ENCODE measurements at places on chromosomes 2 and 18. TPM values are rescaled to one million over a fixed set of nuclear protein-coding genes. Genes with fewer than 3 reads are reported as not detected.

The LCLAT1 gene
- 21.6 TPM for total RNA-seq

The MC4R gene
- total RNA-seq = 0.15 TPM

The RTP5 gene
- total RNA-seq = not detected

The CXCR4 gene
- 32.6 TPM for total RNA-seq

The CNDP2 gene
- 69.7 TPM for total RNA-seq

The ITGB1BP1 gene
- total RNA-seq = 14.6 TPM

The SERPINB2 gene
- not detected for total RNA-seq

The ASB18 gene
- not detected for total RNA-seq

The MAL gene
- total RNA-seq = not detected

The MYOM1 gene
- 0.45 TPM for total RNA-seq

DNA sequence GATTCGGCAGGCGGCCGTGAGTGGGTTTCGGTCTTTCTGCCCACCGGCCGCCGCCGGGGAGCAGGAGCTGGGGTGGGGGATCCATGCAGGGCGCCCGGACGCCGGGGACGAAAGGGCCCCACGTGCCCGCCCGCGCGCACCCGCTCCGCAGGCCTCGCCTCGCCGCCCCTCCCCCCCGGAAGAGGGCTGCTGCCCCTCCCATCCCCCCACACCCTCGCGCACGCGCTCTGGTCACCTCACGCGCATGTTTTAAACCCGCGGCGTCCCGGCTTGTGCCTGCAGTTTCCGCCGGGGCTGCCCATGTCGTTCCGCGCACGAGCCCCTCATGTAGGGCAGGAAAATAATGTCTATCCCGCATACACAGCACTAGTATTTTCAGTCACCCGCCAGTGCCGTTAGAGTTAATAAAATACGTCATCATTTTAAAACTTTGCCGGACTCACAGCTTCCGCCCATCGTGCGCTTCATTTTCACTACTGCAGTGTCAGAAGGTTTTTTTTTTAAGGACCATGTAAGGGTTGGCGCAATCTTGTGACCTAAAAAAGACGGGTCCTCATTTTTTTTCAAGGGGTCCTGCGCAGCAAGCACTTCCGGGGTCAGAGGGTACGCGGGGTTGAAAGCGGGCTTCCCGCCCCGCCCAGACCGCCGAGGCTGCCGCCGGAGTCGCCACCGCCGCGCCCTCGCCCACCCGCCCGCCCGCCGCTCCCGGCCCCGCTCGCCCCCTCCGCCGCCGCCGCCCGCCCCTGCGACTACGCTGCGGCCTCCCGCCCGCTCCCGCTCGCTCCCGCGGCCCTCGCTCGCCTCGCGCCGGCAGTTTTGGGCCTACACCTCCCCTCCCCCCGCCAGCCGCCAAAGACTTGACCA, at the start of gene PCBP1:
Gene PCBP1 (plus strand): TSS at position 640 of the 864 bp plus-strand sequence. CDS start 267 bp downstream, outside the sequence.
- peak within 1 kb of the TSS; percentile 97 for H3K4me3 ChIP-seq
- H3K4me1 ChIP-seq = peaks cover 30% of the 10 kb centered on the region
- peak; percentile 95 for DNase-seq
- peak within 1 kb of the TSS; percentile 100 for H3K27ac ChIP-seq
- no peaks in the 10 kb centered on the region for H3K36me3 ChIP-seq

- peaks cover 4% of the 10 kb centered on the region for H3K4me1 ChIP-seq
- H3K4me3 ChIP-seq = no peak overlapping the region
These were observed 461.3 kb upstream of the SOX11 start for GRCh38 chr2:5230855-5231254.

- no peaks in the 10 kb centered on the region for H3K36me3 ChIP-seq
- DNase-seq = no peak
- H3K4me3 ChIP-seq = no peak overlapping the region
These were observed 1311.7 kb upstream of the CDH2 start for GRCh38 chr18:29488617-29489016.

DNA sequence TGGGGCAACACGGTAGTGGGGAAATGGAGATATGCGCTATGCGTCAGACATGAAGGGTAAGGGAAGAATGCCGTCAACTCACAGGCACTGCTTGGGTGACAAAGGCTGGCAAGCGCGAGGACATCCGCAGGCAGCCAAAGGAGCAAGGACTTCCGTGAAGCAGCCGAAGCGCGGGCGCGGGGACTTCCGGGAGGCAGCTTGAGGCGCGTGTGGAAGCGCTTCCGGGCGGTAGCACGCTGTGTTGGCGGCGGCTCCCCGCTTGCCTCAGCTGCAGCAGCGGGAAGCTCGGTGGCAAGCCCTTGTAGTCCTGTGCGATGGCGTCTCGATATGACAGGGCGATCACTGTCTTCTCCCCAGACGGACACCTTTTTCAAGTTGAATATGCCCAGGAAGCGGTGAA, at the start of gene PSMA8:
Gene PSMA8 (plus strand): TSS at position 218 of the 400 bp plus-strand sequence. CDS start 97 bp downstream, at position 315.
- H3K27me3 ChIP-seq = peaks cover 12% of the 10 kb centered on the region
- no peaks in the 10 kb centered on the region for H3K36me3 ChIP-seq
- DNase-seq = peak; percentile 17
- H3K27ac ChIP-seq = no peak within 1 kb of the TSS

GRCh38 chr2:55014962-55015939, 35.0 kb downstream of the RTN4 start:
- peaks cover 28% of the 10 kb centered on the region for H3K4me1 ChIP-seq
- H3K36me3 ChIP-seq = peaks cover 7% of the 10 kb centered on the region
- no peak overlapping the region for H3K27ac ChIP-seq
- H3K4me3 ChIP-seq = no peak overlapping the region
- H3K27me3 ChIP-seq = no peaks in the 10 kb centered on the region
- peak; percentile 52 for DNase-seq

GRCh38 chr2:220455351-220455990, 828.0 kb downstream of the SLC4A3 start:
- H3K27ac ChIP-seq = no peak overlapping the region
- H3K4me3 ChIP-seq = no peak overlapping the region
- DNase-seq = no peak
- peaks cover 5% of the 10 kb centered on the region for H3K4me1 ChIP-seq
- no peaks in the 10 kb centered on the region for H3K36me3 ChIP-seq

DNA sequence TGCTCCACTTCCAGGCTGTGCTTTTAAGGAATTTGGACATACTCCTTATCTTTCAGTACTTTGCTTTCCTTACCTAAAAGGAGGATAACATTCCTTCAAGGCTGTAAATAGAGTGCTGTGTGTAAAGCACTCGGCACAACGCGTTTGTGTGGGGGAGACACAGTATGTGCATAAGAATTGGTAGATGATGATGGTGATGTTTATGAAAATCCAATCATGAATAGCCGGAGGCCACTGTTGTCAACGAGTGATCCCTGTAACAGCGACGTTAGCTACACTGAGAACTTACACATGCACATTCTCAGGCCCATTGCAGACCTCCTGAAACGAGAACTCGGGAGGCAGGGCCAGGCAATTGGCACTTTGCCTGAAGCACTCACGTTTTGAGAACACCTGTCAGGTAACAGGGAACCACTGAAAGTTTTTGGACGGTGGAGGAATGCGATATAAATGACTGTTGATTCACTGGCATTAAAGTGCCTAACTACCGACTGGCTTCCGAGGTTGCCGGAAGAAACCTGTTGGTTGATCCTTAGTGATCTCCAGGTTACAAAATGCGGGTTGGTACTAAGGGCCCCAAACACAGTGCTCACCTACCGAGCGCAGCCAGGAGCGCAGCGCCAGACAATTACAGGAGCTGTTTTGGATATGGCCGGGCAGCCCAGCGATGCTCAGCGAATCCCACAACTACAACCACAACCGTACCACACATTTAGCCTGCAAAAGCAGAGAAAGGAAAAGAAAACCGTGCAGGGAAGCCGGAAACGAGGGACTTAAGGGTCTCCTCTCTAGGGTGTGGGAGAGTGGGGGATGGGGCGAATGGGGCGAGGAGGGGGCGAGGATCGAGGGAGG, 1.0 kb upstream of the MAP4K4 start:
- peaks cover 21% of the 10 kb centered on the region for H3K4me1 ChIP-seq
- peak overlapping the region; percentile 42 for H3K27ac ChIP-seq
- peaks cover 5% of the 10 kb centered on the region for H3K27me3 ChIP-seq
- H3K4me3 ChIP-seq = peak overlapping the region; percentile 70
- no peak for DNase-seq

DNA sequence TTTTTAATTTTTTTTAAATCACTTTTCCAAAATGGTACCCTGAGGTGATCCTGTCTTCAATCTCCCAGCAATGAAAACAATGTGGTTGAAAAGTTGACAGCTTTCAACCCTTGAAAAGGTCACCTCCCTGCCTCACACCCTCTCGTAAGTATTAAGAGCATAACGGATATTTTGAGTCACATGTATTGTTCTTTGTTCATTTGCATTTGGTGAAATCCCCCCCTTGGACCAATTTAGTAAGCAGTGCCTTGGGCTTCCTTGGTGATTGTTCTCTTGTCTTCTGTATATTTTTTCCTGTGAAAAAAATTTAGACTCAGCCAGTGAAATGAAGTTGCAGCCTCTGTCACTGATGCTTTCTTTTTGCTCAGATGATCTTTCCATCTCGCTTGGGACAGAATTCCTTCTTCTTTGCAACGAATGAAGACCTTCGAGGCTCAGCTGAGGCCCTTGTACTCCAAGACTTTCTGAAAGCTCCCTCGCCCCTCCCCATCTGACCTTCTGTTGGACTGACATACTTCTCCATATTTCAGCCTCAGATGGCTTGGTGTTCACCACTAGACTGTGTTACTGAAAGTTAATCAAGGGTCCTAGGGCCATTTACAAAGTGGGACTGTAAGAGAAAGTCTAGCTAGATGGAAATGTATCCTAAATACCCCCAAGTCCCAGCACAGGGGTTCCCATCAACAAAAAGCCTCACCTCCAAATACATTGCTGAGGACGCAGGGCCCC, 158.4 kb downstream of the BCL2 start:
- no peaks in the 10 kb centered on the region for H3K27me3 ChIP-seq
- no peak for DNase-seq
- H3K4me3 ChIP-seq = no peak overlapping the region

- no peaks in the 10 kb centered on the region for H3K27me3 ChIP-seq
- H3K4me1 ChIP-seq = peaks cover 13% of the 10 kb centered on the region
- H3K36me3 ChIP-seq = no peaks in the 10 kb centered on the region
- DNase-seq = no peak
- H3K27ac ChIP-seq = no peak overlapping the region
These were observed 34.3 kb downstream of the LDLRAD4 start for GRCh38 chr18:13252686-13253410.

GRCh38 chr2:120912101-120912985, 176.7 kb downstream of the GLI2 start:
- no peaks in the 10 kb centered on the region for H3K27me3 ChIP-seq
- no peak overlapping the region for H3K27ac ChIP-seq
- H3K36me3 ChIP-seq = no peaks in the 10 kb centered on the region
- peaks cover 19% of the 10 kb centered on the region for H3K4me1 ChIP-seq
- H3K4me3 ChIP-seq = no peak overlapping the region

DNA sequence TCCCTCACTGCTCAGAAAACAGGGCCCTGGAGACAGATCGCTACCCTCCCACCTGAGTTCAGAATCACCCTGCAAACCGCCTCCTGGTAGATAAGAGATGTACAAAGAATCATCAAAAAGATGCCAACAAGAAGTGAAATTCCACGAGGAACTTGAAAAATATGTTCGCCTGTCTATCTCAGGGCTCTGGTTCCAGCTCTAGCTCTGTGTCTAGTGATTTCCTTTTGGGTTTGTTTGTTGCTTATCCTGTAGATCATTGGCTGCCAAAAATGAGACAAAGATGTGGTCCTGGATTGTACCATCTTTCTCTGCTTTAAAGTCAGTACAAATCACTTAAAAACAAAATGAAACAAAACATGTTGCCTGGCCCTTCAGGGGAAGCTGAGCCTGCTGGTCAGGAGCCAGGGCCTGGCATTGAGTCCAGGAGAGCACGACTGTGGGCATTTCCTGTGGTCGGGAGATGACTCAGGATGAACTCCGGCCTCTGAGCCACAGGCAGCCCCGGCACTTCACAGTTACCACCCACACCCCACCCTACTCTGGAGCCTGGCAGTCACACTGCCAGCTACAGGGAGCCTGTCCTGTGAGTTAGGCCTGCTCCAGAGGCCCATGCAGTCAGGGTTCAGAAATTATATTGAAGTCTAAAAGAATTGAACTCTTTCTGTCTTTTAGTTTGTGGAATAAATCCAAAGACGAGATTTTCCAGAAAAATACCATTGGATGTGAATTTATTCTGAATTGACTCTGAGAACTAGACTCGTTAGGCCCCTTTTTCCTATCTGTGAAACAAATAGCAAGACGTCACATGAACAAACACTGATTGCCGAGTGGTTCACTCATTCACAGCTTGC, 8.0 kb upstream of the ITGB6 start:
- no peaks in the 10 kb centered on the region for H3K36me3 ChIP-seq
- H3K27ac ChIP-seq = peak overlapping the region; percentile 92

DNA sequence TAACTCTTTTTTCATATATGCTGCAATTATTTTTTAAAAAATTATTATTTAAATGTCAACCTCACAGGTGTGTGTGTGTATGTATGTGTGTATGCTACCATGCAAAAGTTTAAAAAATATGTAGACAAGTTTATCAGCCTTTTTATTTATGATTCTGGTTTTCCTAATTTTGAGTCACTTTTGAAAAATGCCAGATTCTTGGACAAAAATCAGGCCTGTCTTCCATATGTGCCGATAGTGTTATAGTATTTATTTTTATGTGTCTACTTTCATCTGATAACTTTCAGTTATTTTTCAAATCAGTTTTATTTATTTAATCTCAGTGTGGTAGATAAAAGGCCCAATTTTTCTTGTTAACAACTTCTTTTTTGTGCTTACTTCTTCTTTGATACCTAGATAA, 176.2 kb downstream of the RDH14 start:
- H3K27ac ChIP-seq = no peak overlapping the region
- peaks cover 7% of the 10 kb centered on the region for H3K27me3 ChIP-seq

DNA sequence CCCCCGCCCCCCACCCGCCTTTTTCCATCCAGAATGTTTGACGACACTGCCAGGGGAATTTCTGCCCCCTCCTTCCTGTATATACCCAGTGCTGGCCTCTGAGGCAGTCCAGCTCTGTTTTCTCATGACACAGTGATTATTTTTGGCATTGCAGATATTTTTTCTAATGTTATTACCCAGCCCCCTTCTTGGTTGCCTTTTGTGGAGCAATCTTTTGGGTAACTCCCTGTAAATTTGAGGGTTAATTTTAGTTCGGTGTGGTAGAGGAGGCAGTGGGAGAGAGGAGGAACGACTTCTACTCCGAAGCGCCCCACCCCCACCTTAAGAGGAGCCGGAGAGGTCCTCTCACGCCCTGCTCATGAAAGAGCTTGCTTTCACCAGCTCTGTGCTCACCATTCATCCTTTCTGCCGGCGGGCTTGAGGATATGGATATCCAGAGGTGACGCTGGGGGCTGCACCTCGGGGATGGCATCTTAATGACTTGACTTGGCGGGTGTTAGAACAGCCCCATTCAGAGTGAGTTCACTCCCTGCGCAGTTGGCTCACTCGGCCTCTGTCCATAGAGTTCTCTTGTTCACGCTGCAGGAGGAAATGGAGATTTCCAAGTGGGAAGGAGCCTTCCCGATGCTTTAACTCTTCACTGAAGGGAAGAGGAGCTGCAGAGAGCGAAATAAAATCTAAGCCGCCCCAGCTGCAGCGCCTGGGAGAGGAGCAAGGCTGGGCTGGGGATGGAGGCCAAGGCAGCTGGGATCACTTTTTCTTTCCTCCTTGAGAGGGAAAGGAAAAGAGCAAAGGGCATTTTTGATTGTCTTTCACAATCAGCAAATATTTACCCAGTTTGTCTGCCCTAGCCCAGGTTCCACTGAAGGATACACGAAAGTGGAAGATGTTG, 38.4 kb downstream of the EPAS1 start:
- peak overlapping the region; percentile 8 for H3K4me3 ChIP-seq
- peaks cover 15% of the 10 kb centered on the region for H3K4me1 ChIP-seq
- no peak overlapping the region for H3K27ac ChIP-seq
- no peaks in the 10 kb centered on the region for H3K27me3 ChIP-seq
- DNase-seq = peak; percentile 57

All from neural progenitor cell (in vitro differentiated cells).